ENCODE measurements at places on chromosomes 11 and 22.

- DNase-seq: no peak
Observed at GRCh38 chr22:41919357-41920224, 4.7 kb upstream of the SHISA8 start.

DNA sequence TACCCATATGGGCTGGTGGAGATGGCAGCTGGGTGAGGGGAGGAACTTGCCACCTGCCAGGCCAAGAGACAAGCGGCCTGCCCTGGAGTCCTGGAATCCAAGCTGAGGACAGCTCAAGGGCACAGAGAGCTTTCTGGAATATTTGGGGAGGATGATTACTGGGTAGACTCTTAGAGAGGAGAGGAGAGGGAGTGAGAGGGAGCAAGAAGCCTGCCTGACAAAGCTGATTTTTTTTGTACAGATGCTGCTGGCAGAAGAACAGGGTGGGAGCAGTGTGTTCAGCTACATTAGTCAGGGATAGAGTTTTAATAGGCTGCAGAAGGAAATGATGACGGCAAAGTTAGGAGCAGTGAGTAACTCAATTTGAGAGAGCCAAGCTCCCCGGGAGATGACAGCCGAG lies 299.3 kb downstream of the NXPE2 start:
- DNase-seq: no peak

DNA sequence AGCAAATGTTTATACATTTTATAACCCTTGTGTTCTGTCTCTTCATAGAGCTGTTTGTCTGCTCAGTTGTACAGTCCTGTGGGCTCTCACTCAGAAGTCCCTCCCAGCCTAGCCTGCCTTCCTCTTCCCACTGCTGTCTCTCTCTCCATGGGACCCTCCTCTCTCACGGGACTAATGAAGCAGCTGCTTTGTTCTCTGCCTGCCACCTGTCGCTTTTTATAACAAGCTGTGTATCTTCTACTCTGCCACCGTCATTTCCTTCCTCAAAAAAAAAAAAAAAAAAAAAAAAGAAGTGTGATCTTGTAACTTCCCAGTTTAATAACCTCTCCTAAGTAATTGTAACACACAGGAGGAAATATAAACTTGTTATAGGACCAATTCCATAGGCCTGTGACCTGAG lies 92.2 kb upstream of the ALKBH3 start:
- no peak for DNase-seq

- peak; percentile 63 for DNase-seq
Observed at GRCh38 chr11:23236826-23237555, 376.7 kb upstream of the CCDC179 start.

DNA sequence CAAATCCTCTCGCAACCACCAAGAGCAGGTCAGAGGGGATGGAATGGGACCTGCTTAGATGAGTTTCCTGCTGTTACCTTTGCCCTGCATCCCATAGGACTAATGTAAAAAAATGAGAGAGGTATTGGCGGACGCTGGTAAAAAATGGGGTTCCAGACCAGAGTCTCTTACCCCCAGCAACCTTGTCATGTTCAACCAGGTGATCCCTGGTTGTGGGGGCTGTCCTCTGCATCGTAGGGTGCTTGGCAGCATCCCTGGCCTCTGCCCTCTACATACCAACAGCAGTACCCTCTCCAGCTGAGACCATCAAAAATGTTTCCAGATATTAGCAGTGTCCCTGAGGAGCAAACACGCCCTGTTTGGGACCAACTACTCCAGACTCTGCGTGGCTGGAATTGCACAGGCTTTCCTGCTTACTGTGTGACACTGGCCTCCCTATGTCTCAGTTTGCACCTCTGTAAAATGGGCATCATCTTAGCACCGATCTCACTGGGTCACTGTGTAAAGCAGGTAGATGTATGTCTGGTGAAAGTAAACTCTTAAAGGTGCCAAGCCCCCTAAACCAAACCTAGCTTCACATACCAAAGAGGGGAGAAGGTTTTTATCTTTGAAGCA lies 1.5 kb downstream of the APOL6 start:
- DNase-seq: no peak

GRCh38 chr22:36923131-36923788 lies 9.8 kb downstream of the CSF2RB start:
- DNase-seq: no peak

DNA sequence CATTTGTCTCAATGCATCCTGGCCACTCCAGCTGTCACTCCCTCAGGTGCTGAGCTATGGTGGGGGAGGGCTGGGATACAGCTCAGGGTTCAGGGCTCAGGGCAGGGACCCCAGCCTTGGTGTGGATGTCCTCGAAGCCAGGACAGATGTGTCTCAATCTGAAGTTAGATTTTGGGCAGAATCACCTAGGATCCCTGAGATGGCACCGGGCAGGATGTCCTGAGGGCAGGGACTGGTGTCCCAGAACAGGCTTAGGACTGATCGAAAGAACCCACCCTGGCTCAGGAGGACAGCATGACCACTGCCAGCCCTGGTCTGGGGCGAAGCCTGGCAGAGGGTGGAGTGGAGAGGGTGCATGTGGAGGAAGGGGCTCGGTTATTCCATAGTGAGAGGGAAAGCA lies 96.8 kb upstream of the THY1 start:
- DNase-seq: no peak

DNA sequence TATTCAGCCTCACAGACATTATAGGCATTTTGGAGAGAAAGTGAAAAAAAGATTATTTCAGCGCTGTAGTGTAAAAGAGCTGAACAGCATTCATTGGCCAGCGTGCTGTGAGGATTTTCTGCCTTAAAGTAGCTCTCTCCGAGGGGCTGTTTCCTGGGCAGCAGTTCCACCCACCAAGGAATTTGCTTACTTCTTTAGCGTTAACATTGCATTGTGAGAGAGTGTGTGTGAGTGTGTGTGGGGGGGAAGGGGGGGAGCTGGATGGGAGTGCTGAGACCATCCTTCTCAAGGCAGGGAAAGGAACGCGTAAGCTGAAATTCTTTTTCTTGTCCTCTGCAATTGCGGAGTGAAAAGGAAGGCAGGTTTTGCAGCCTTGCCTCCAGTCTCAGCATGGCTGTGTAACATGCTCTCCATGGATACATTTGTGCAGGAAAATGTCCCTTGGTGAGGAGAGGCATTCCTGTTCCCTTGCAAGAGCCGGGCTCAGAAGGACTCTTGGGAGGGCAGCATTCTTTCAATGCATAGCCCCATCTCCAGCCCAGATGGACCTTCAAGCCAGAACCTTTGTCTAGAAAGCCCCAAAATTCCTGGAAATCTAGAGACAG lies 159.9 kb upstream of the NAV2 start:
- no peak for DNase-seq

DNA sequence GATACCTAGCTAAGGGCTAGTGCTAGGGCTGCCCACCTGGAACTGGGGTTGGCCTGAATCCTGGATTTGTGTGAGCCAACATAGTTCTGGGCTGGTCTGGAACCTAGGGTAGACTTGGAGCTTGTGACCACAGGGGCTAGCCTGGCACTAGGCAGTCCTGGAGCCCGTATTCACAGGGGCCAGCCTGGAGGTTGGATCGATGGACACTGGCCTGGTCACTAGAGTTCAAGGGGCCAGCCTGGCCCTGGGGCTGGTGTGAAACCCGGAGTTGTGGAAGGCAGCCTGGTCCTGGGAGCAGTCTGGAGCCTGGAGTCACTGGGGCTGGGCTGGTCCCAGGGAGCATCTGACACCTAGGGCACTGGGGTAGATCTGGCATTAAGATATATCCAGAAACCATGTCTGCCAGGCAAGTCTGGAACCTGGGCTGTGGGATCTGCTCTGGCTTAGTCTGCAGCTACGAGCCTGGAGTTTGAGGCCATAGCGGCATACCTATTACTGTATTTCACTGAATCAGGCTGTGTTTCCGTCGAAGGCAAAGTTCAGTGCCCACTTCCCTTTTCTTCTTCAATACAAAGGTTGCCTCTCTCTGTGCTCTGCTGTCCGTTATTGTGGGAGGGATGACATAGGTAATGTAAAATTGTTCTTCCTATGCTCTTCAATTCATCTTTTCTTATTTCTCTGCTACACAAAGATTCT lies 9.1 kb upstream of the GLYATL1B start:
- no peak for DNase-seq

DNA sequence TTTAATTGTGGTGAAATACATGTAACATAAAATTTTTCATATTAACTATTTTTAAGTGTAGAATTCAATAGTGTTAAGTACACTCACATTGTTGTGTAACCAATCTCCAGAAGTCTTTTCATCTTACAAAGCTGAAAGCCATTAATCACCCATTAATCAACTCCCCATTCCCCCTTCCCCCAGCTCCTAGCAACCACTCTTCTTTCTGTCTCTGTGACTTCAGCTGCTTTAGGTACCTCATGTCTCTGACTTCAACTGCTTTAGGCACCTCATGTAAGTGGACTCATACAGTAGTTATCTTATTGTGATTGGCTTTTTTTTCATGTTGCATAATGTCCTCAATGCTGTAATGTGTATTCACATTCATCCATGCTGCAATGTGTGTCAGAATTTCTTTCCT lies 150.8 kb upstream of the NTM start:
- DNase-seq: no peak

- DNase-seq: no peak
Observed at GRCh38 chr22:24593836-24594568, 1.1 kb upstream of the LRRC75B start.

DNA sequence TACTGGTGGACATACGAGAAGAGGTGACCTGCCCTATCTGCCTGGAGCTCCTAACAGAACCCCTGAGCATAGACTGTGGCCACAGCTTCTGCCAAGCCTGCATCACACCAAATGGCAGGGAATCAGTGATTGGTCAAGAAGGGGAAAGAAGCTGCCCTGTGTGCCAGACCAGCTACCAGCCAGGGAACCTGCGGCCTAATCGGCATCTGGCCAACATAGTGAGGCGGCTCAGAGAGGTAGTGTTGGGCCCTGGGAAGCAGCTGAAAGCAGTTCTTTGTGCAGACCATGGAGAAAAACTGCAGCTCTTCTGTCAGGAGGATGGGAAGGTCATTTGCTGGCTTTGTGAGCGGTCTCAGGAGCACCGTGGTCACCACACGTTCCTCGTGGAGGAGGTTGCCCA lies 6.9 kb downstream of the TRIM6 start:
- DNase-seq: no peak

DNA sequence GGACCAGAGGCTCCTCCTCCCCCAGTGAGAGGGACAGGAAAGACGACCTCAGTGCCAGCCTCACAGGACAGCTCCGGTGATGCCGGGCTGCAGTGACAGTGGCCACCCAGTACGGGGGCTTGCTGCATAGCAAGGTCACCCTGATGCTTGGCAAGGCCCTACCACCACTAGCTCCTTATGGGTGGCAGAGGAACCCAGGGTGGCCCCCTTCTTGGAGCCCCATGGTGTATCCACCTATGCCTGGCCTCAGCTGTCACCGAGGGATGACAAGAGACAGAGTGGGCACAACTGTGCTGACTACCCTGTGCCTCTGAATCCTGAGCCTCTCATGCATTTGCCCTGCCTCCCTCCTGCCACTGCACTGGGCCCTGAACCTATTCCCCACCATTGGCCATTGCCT lies 809.2 kb downstream of the TBC1D22A start:
- DNase-seq: no peak

- no peak for DNase-seq
Observed at GRCh38 chr22:17732251-17732854, 41.9 kb downstream of the BID start.

GRCh38 chr22:38203090-38203810 lies 1.5 kb downstream of the MAFF start:
- peak; percentile 52 for DNase-seq

GRCh38 chr11:59172345-59173079 lies 580 bp downstream of the DTX4 start:
- no peak for DNase-seq

- no peak for DNase-seq
Observed at GRCh38 chr11:57464539-57465181, 4.3 kb downstream of the RTN4RL2 start.

- no peak for DNase-seq
Observed at GRCh38 chr22:44026066-44026629, 2.0 kb downstream of the PARVB start.

- DNase-seq: no peak
Observed at GRCh38 chr11:115499891-115500290, 4.3 kb downstream of the CADM1 start.

GRCh38 chr11:72228844-72229231 lies 4.3 kb downstream of the INPPL1 start:
- DNase-seq: no peak

DNA sequence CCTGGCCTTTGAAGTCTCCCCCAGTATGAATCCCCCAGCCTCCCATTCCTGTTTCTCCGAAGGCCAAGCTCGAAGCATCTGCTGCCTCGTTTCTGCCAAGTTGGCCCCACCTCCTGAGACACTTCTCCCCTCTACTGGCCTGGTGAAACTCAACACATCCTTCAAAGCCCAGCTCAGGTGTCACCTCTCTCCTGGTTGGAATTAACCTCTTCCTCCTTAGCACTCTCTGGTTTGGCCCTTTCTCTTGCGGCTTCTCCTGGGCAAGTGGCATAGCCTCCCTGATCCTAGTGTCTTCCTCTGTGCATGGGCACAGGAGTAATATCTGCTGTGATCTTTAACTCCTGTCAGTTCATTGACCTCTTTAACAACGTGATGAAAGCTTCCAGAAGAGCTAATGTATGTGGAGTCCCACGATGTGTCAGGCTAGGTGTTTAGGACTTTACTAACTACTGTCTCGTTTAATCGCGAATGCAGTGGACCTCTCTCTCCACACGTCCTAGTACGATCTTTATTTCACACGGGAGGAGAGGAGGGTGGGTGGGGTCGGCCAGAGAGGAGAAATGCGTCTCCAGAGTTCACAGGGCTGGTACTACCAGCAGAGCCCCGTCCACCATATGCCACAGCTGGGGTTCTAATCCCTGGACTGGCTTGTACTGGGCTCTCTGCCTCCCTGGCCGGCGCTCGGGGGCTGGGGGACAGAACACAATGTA lies 826 bp upstream of the PTPRJ start:
- peak; percentile 22 for DNase-seq

DNA sequence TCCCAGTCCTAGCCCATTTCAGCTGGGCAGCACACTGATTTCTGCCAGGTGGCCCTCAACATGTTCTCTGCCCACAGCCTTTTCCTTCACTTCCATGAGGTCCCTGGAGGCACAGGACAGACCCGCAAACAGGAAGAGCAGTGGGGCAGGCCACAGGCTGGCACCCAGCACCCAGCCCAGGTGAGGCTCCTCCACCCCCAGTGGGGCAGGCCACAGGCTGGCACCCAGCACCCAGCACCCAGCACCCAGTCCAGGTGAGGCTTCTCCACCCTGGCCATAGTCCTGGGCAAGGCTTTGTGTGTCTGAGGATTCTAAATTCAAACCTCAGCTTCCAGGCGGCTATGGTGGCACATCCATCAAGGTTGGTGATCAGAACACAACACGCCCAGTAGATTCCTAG lies 1413.0 kb downstream of the BRD1 start:
- DNase-seq: no peak

Measured in foreskin fibroblast (primary cell).